ENCODE measurements at places on chromosomes 16 and 17.

DNA sequence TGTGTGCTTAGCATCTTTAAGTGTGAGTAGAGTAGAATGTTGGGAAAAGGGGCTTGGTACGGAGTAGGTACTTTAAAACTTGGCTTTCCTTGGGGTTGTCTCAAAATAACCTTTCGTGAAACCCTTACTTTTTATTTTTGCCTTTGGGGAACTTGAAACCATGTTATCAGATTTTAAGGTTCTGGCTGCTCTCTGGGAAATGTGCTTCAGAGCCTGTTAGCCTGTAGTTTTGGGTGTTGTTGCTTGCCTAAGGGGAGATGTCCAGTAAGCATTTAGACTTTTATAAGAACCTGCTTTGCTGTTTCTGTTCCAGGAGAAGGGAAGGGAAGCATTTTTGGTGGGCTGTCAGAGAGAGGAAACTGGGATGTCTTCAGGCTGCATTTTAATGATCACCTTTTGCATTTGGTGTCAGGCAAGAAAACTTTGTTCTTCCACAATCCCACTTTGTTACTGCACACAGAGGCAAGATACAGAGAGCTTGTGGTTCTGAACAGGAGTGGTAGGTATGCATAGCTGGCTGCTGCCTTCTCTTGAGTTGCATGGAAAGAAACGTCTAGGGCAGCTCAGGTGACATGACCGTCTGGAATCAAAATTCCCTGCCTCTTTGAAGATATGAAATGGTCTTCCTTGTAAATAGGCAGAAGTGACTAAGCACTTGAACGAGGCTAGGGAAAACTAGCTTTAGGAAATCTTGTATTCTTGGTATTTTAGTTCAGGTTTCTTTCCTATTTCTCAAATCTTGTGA is 1.7 kb downstream of the RABEP1 start:
- no peak for DNase-seq

DNA sequence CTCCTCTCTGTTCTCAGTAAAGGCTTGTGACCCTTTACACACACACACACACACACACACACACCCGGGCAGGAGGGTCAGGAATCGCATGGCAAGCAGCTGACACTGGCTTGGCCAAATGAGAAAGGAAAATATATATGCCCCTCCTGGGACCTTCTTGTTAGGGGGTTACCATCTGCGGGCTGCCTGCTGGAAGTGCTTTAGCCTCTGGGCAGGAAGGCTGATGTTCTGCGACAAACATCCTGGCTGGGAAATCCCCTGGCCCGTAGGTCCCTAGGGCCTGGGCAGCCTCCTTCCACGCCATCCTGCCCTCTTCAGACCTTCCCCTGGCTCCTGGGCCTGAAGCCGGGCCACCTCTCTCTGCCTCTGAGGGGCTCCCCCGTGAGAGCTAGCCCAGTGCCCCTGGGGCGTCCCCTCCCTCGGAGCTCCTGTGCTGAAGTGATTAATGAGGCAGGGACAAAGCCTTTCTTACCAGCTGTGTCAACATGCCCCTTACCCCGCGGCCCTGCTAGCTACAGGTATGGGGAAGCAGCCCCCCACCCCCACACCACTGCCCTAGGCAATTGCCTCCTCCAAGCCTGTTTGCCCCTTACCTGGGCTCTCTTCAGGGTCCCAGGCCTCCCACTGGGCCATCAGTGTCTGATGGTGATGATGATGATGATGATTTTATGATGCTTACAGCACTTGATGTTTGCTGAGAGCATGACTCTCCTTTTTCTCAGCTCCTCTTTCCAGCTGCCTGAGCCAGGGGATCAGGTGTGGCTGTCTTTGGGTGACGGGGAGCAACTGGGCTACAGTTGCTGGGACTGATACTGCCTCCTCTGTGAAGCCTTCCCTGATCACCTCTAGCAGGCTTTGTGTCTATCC is 32.8 kb upstream of the ETV4 start:
- DNase-seq, result peak; percentile 53

- DNase-seq, result no peak
Measured at GRCh38 chr17:32953857-32954256, 25.9 kb downstream of the TMEM98 start.

GRCh38 chr16:47866423-47866822 is 289.4 kb downstream of the ABCC12 start:
- no peak for DNase-seq

GRCh38 chr17:3529817-3530741 is 27.5 kb downstream of the TRPV3 start:
- DNase-seq, result no peak

- peak; percentile 39 for DNase-seq
Measured at GRCh38 chr17:50660887-50661345, 26.2 kb downstream of the ABCC3 start.

- peak; percentile 1 for DNase-seq
Measured at GRCh38 chr17:57739402-57740234, 5.5 kb downstream of the CCDC182 start.

DNA sequence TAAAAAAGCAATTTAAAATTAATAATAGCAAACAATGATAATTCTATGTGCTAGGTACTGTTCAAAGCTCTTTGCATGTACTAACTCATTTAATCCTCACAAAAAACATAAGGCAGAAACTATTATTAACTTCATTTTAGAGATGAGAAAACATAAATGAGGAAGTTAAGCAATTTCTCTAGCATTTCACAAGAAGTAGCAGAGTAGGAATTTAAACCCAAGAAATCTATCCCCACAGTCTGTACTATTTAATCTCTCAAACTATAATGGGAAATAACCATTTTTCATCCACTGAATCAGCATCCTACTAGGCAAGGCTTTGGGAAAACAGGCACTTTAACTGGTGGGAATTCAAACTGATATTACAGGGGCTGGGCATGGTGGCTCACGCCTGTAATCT is 42.2 kb upstream of the INTS2 start:
- DNase-seq, result no peak

GRCh38 chr17:50816771-50817751 is 18.3 kb upstream of the WFIKKN2 start:
- peak; percentile 15 for DNase-seq

- no peak for DNase-seq
Measured at GRCh38 chr17:17175917-17176316, 30.2 kb downstream of the PLD6 start.

DNA sequence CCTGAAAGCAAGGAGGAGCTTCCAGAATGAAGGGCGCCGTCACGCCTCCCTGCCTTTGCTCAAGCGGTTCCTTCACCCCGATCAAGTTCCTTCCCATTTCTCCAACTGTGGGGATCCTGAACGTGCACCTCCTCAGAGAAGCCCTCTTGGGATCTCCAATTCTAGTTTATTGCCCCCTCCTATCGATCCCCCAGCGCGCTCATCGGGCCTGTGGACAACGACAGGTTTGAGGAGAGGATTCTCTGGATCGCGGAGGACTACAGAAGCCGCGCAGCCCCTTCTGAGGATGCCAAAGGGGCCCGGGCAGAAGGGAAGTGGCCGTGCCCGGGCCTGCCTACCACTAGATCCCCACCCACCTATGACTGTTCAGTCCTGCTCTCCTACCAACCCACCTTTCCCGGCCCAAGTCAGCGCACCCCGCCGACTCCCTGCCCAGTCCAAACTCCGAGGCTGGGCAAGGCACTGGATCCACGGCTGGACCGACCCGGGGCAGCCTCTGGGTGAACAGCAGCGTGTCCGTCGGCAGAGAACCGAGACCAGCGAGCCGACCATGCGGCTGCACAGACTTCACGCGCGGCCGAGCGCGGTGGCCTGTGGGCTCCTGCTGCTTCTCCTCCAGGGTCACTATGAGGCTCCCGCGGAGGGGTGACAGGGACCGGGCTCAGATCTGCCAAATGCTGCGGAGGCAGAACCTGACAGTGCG is 12.8 kb upstream of the CES3 start:
- no peak for DNase-seq

DNA sequence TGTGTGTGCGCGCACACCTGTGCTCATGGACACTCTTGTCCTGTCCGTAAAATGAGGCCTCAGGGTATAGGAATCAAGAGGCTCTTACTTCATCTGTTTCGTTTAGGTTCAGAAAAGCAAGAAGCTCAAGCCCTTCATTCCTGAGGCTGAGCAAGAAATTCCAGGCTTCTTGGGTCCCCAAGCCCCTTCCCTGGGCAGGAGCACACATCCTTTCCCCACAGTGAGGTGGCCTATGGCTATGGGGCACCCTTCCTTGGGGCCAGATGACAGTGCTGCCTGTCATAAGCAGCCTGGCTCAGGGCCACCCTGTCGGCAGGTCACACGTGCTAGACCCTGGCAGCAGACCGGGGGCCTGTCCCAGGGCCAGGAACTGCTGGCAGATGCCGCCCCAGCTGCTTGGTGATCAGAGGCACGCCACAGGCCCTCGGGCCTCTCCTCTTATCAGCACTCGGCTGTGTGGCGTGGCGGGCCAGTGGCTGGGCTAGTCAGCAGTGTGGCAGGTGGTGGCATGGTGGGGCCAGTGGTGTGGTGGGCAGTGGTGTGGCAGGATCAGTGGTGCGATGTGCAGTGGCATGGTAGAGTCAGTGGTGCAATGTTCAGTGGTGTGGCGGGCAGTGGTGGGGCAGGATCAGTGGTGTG is 50.2 kb downstream of the NKD1 start:
- no peak for DNase-seq

GRCh38 chr16:46822270-46822669 is 8.7 kb downstream of the C16orf87 start:
- no peak for DNase-seq

DNA sequence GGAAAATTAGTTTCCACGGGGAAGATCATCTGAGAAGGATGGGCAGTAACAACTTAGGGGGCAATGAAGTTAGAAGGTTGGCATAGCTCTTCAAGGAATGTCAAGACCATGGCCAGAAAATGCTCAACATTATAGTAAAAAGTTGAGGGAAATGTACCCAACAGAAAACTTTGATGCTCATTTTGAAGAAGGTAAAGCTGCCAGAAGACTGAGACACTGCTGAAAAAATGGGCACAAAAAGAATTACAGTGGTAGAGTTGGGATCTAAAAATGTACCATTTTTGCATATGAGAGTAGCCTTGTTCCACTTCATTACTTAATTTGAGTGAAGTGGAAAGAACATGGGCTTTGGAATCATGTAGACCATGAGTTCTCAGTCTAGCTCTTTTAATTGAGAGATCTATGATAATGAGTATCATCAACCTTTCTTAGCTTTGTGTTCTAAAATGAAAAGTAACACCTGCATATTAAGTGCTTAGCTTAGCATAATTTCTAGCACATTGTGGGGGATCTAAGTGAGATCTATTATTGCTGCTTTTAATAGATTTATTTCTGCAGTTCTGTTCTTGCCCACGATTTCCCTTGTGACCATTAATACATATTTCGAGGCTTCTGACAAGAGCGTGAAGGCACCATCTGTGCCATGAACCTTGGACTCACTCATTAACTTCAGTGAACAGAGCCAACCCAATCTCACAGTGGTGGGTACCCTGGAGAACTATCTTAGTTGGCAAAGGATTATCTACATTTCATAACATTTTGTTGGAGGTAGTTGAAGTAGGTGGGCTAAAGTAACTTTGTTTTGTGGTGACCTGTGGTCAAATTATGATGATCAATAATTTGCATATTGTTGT is 3.0 kb downstream of the NACA2 start:
- no peak for DNase-seq

DNA sequence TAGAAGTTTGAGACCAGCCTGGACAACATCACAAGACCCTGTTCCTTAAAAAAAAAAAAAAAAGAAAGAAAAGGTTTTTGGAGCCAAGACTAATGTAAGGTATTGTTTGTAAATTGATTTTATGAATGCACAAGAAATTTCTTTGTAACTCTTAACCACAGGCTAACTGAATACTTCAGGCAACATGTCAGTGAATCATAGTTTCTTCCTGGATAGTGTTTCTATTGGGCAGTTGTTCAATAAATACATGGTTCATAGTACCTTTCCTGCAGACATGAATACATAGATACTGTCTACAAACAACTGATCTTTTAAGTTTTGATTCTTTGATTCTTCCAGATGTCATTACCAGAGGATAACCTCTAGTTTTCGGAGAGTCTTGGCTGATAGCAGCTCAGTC is 11.6 kb downstream of the DDX42 start:
- no peak for DNase-seq

- DNase-seq, result no peak
Measured at GRCh38 chr17:66431910-66432309, 129.5 kb downstream of the PRKCA start.

- no peak for DNase-seq
Measured at GRCh38 chr17:51674579-51675255, 414.4 kb downstream of the UTP18 start.

DNA sequence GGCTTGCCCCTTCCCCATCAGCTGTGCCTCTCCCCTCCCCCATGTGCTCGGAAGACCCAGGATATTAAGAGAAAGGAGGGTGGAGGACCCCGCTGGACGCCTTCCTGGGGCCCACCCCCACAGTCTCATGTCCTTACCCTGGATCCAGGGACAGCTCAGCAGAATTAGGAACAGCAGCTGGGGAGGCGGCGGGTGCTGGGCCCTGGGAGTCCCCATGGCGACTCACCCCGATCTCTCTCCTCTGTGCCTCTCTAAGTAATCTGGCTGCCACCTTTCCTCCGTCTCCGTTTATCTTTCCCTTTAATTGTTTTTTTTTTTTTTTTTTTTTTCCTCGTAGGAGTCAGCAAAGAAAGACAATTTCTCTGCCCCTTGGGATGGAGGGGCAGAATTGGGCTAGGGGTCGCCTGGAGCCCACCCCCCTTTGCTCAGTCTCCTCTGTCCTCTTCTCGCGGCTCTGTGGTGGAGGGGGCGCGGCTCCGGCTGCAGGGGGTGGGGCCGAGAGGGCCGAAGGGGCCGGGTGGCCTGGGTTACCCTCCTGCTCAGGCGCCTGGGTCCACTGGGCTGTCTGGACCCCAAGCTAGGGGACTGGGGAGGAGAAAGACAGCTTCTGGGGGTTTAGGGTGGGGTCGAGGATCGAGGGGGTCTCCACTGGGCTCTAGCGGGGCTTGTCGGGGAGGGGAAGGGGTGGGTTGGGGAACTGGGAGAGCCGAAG is 390 bp downstream of the SEZ6L2 start:
- peak; percentile 81 for DNase-seq

GRCh38 chr16:66128371-66128770 is 238.1 kb upstream of the CDH5 start:
- DNase-seq, result no peak

GRCh38 chr16:64469351-64469750 is 652.5 kb downstream of the CDH11 start:
- DNase-seq, result no peak

DNA sequence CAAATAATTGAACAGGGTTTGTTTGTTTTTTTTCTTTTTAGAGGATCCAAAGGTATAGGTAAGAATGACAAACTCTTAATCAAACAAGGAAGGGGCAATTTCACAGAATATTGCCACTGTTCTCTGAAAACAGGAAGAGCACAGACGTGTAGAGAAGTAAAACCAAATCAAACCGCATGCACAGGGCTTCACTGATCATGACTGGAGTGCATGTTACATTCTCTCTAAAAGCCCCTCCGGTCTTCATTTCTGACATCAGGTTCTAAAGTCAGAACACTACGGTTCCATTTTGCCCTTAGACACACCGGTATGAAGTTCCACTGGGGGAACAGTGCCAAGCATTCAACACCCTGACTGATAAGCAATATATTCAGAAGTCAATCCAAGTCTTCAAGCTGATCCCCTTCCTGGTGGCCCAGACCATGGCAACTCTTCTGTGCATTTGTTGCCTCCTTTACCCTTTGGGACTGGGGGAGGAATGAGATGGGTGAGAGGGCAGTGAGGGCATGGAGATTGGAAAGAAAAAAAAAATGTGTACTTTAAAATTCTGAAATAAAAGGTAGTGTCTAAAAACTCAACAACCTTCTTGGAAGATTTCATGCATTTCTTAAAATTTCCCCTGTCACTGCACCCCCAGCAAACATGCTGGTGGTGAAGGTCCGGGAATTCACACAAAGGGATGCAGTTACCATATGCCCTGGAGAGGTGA is 1.4 kb downstream of the MMD start:
- no peak for DNase-seq

GRCh38 chr16:12410837-12411490 is 392.7 kb downstream of the CPPED1 start:
- no peak for DNase-seq

- no peak for DNase-seq
Measured at GRCh38 chr16:1430214-1430758, 592 bp upstream of the PERCC1 start.

Data from SHP77 (cell line).